Fibroblast of lung (primary cell): ENCODE measurements at places on chromosomes 7 and 10. TPM values are rescaled to one million over a fixed set of nuclear protein-coding genes. Genes with fewer than 3 reads are reported as not detected.

The FAM20C gene
- total RNA-seq, result 52.9 and 70.7 TPM in 2 replicates

The AKR1D1 gene
- total RNA-seq, result not detected in 2 replicates

The PDE1C gene
- total RNA-seq, result 23.4 and 27.6 TPM in 2 replicates

The IGFBP1 gene
- not detected in 2 replicates for total RNA-seq

The C10orf67 gene
- total RNA-seq, result under 0.01 TPM in 2 replicates
